ENCODE measurements at places on chromosomes 6 and 20. TPM values are rescaled to one million over a fixed set of nuclear protein-coding genes. Genes with fewer than 3 reads are reported as not detected.

Gene PLCB4
- total RNA-seq = not detected

GRCh38 chr6:80793411-80793810 is 686.9 kb downstream of the BCKDHB start:
- no peaks in the 10 kb centered on the region for H3K27me3 ChIP-seq
- no peaks in the 10 kb centered on the region for H3K36me3 ChIP-seq
- no peak overlapping the region for H3K27ac ChIP-seq
- H3K4me3 ChIP-seq = no peak overlapping the region

- peaks cover 49% of the 10 kb centered on the region for H3K4me1 ChIP-seq
- H3K27ac ChIP-seq = peak within 1 kb of the TSS; percentile 90
- peak; percentile 86 for DNase-seq
- peaks cover 44% of the 10 kb centered on the region for H3K36me3 ChIP-seq
- H3K4me3 ChIP-seq = peak within 1 kb of the TSS; percentile 94
Measured at GRCh38 chr6:43181942-43182860, at the start of gene CUL9. CUL9 (plus strand) TSS chr6:43182196; CDS start chr6:43184311, 2,115 bp downstream.

DNA sequence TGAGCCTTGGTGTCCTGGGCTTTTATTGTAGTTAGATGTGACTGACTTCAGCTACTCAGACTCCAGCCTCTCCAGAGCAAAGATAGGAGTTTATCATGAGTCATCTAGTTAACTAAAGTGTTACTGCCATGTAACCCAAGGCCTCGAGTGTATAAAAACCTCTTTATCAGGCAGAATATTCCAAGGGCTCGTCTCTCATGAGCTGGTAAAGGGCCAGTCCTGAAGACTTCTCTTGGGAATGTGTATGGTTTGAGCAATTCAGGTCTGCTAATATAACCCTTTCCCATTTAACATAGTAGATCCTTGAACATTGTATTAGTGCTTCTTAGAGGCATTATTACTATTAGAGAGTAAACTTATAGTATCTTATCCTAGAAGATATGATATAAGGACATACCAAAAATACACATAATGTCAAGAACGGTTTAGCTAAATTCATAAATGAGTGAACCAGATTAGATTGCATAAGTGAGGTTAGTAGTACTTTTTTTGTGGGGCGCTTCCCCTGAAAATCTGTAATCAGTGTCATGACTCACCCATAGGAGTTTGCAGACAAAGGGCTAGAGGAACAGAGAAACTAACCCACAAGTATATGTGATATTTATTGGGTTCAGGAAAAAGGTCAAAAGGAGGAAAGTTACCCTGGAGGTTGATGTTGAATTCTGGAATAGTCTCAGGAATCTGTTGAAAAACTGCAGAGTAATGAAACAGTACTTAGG is 16.0 kb downstream of the DSE start:
- no peaks in the 10 kb centered on the region for H3K36me3 ChIP-seq
- no peak for DNase-seq
- H3K27ac ChIP-seq = no peak overlapping the region
- H3K4me3 ChIP-seq = no peak overlapping the region

Gene CYP24A1
- not detected for total RNA-seq

Gene MROH8
- 2.6 TPM for total RNA-seq

Gene PLG
- total RNA-seq = 0.55 TPM

DNA sequence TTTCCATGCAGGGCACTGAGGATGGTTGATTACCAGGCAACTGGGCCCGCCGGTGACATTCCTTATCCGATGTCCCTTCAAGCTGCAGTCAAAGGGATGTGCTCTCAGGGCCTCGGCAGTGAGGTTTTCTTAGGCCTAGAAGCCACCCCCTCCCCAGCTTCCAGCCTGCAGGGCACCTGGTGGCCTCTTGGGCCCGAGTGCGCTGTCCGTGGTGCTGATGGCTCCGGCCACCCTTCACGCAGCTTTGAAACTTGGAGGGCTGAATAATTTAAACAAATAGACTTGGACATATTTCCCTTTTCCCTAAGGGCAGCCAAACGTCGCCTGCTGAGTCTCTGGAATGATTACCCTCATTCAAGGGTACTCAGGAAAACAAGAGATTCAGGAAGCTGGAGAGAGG is 8.9 kb upstream of the MLN start:
- peak; percentile 65 for DNase-seq
- no peak overlapping the region for H3K4me3 ChIP-seq
- peaks cover 45% of the 10 kb centered on the region for H3K27me3 ChIP-seq
- H3K4me1 ChIP-seq = peaks cover 13% of the 10 kb centered on the region
- no peak overlapping the region for H3K27ac ChIP-seq

DNA sequence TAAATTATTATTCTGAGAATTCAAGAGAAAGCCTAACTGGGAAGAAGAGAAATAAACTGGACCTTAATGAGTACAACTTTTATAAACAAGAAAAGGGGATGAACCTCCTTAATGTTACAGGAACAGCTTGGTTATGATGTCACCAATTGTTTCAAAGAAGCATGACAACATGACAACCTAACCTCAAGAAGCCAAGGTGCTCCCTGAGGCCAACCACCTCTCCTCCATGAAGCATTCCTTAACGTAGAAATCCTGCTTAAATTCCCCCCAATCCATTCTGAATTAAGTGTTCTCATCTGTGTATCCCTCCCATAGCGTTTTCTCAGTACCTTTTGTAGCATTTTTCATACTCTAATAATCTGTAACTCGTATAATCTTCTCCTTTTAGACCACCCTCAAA is 1.7 kb downstream of the HBS1L start:
- H3K4me1 ChIP-seq = peaks cover 41% of the 10 kb centered on the region
- no peaks in the 10 kb centered on the region for H3K27me3 ChIP-seq
- peak overlapping the region; percentile 17 for H3K27ac ChIP-seq
- peaks cover 28% of the 10 kb centered on the region for H3K36me3 ChIP-seq
- no peak for DNase-seq
- peak overlapping the region; percentile 97 for H3K4me3 ChIP-seq

Gene LRRC73
- total RNA-seq = 0.26 TPM

GRCh38 chr20:62367136-62367632 is at the start of gene LAMA5:
LAMA5 (minus strand) TSS chr20:62367312; CDS start chr20:62367245, 67 bp downstream.
- no peak for DNase-seq
- H3K36me3 ChIP-seq = no peaks in the 10 kb centered on the region
- H3K27ac ChIP-seq = no peak within 1 kb of the TSS
- peaks cover 2% of the 10 kb centered on the region for H3K4me1 ChIP-seq
- H3K27me3 ChIP-seq = peaks cover 14% of the 10 kb centered on the region

DNA sequence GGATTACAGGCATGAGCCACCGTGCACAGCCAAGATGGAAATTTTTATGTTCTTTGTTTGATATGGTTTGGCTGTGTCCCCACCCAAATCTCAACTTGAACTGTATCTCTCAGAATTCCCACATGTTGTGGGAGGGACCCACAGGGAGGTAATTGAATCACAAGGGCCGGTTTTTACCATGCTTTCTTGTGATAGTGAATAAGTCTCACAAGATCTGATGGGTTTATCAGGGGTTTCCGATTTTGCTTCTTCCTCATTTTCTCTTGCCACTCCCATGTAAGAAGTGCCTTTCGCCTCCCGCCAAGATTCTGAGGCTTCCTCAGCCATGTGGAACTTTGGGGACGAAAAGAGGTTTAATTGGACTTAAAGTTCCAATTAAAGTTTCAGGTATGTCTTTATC is 14.6 kb downstream of the EEF1A1 start:
- no peak for DNase-seq
- H3K4me3 ChIP-seq = no peak overlapping the region
- H3K27me3 ChIP-seq = no peaks in the 10 kb centered on the region
- H3K4me1 ChIP-seq = peaks cover 9% of the 10 kb centered on the region
- peaks cover 25% of the 10 kb centered on the region for H3K36me3 ChIP-seq
- H3K27ac ChIP-seq = no peak overlapping the region

- no peak overlapping the region for H3K4me3 ChIP-seq
- peaks cover 43% of the 10 kb centered on the region for H3K36me3 ChIP-seq
- DNase-seq = no peak
- H3K4me1 ChIP-seq = peaks cover 16% of the 10 kb centered on the region
- no peaks in the 10 kb centered on the region for H3K27me3 ChIP-seq
- H3K27ac ChIP-seq = no peak overlapping the region
Measured at GRCh38 chr20:38043512-38044300, 10.2 kb downstream of the RPRD1B start.

GRCh38 chr6:128964233-128964755 is 81.4 kb downstream of the LAMA2 start:
- no peak for DNase-seq
- no peak overlapping the region for H3K27ac ChIP-seq
- no peaks in the 10 kb centered on the region for H3K4me1 ChIP-seq

Gene PSORS1C2
- total RNA-seq = not detected

DNA sequence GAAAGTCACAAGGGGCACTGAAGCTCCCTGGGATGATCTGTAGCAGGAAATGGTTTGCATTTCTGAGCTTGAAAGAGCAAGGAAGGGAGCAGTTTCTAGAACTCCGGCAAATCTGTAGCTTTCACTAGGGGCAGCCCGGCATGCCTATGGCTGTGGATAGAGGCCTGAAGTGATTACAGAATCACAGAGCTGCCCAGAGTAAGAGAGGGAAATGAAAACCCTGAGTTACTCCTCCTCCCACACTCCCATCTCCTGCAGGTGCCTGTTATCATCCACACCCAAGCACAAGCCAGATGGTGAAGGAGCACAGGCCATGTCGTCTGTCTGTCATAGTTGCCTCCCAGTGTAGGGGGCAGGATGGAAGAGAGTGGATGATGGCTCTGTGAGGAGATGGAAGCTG is 37.1 kb downstream of the HLA-F start:
- H3K36me3 ChIP-seq = peaks cover 2% of the 10 kb centered on the region
- H3K27me3 ChIP-seq = no peaks in the 10 kb centered on the region
- H3K4me1 ChIP-seq = peaks cover 31% of the 10 kb centered on the region
- DNase-seq = peak; percentile 16

Gene C6orf52
- 2.9 TPM for total RNA-seq

Gene SPATS1
- total RNA-seq = not detected

Gene SIM1
- not detected for total RNA-seq

Gene OGFRL1
- 8.8 TPM for total RNA-seq

- no peaks in the 10 kb centered on the region for H3K27me3 ChIP-seq
- peaks cover 25% of the 10 kb centered on the region for H3K4me1 ChIP-seq
- no peak overlapping the region for H3K27ac ChIP-seq
- H3K36me3 ChIP-seq = peaks cover 14% of the 10 kb centered on the region
- DNase-seq = no peak
Measured at GRCh38 chr6:311679-312220, 19.5 kb downstream of the DUSP22 start.

GRCh38 chr6:157217198-157217893 is 106.0 kb downstream of the TMEM242 start:
- H3K27me3 ChIP-seq = peaks cover 2% of the 10 kb centered on the region
- no peaks in the 10 kb centered on the region for H3K36me3 ChIP-seq
- H3K4me1 ChIP-seq = peaks cover 19% of the 10 kb centered on the region
- no peak overlapping the region for H3K4me3 ChIP-seq
- H3K27ac ChIP-seq = no peak overlapping the region
- no peak for DNase-seq

DNA sequence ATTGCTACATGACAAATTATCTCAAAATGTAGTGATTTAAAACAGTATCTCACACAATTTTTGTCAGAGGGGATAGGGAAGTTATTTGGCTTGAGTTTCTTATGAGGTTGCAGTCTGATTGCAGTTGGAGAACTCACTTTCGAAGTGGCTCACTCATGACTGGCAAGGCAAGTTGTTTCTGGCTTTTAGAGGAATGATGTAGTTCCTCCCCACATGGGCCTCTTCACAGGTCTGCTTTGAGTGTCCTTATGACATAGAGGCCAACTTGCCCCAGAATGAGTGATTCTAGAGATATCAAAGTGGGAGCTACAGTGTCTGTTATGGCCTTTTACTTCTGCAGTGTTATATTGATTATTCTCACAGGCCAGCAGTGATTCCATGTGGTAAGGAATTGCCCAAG is 6.1 kb downstream of the DOP1A start:
- H3K4me1 ChIP-seq = peaks cover 24% of the 10 kb centered on the region
- no peak overlapping the region for H3K27ac ChIP-seq
- DNase-seq = no peak
- peaks cover 11% of the 10 kb centered on the region for H3K36me3 ChIP-seq
- H3K27me3 ChIP-seq = no peaks in the 10 kb centered on the region

GRCh38 chr6:113450061-113450465 is 407.1 kb upstream of the MARCKS start:
- no peaks in the 10 kb centered on the region for H3K27me3 ChIP-seq
- no peak for DNase-seq
- H3K4me1 ChIP-seq = no peaks in the 10 kb centered on the region

Gene BPIFB1
- not detected for total RNA-seq

- DNase-seq = peak; percentile 4
- H3K27ac ChIP-seq = no peak overlapping the region
- H3K4me3 ChIP-seq = no peak overlapping the region
Measured at GRCh38 chr6:169800116-169800667, 48.8 kb downstream of the ERMARD start.

DNA sequence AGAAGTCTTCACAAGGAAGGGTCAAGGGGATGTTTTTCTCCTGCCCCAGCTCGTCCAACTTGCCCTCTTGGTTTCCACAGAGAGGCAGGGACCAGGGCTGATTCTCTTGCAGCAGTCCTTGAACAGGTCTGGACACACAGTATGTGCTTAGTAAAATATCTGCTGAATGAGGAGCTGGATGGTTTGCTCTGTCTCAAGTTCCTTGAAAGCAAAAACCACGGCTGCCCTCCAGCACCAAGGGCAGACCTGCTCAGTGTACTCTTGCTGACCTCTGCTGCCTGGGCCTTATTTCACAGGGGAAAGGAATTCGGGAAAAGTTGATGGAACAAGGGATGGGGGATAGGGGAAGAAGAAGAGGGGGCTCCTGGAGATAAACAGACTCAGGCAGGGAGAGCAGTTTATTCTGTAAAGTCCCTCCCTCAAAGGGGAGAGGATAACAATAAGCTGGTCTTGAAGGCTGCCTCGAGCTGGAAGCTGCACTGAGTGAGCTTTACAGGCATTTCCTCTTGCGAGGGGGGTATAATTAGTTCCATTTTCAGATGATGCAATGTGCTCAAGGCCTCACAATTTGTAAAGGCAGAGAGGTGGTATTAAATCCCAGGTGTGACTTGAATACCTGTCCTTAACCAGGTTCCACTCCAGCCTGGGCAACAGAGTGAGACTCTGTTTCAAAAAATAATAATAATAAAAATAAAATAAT is 10.3 kb downstream of the KCNK5 start:
- peak overlapping the region; percentile 16 for H3K4me3 ChIP-seq
- H3K27me3 ChIP-seq = no peaks in the 10 kb centered on the region
- peaks cover 90% of the 10 kb centered on the region for H3K4me1 ChIP-seq
- peak overlapping the region; percentile 86 for H3K27ac ChIP-seq
- H3K36me3 ChIP-seq = peaks cover 65% of the 10 kb centered on the region

GRCh38 chr20:58306421-58307261 is 2.9 kb upstream of the RAB22A start:
- peaks cover 49% of the 10 kb centered on the region for H3K4me1 ChIP-seq
- peak overlapping the region; percentile 78 for H3K27ac ChIP-seq
- H3K4me3 ChIP-seq = peak overlapping the region; percentile 61
- peak; percentile 62 for DNase-seq

Gene EPB41L2
- total RNA-seq = 18.0 TPM

- DNase-seq = no peak
- H3K27ac ChIP-seq = no peak overlapping the region
- H3K4me1 ChIP-seq = no peaks in the 10 kb centered on the region
- peaks cover 6% of the 10 kb centered on the region for H3K27me3 ChIP-seq
- H3K4me3 ChIP-seq = no peak overlapping the region
Measured at GRCh38 chr6:43871933-43872332, 101.9 kb downstream of the VEGFA start.
